ENCODE measurements at places on chromosomes 7 and 10.

DNA sequence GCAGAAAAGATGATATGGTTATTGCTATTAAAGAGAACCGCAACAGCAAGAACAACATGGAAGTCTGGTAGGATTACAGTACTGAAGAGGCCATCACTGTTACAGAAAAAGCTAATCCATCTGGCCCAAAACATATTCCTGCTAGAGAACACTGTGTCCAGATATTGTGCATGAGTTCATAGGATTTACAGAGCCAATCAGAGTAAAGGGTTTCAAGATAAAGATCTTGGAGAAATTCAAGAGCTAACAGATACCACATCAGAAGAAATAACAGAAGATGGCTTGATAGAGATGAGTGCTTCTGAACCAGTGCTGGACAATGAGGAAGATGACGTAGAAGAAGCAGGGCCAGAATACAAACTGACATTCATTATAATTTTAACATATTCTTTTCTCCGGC, 58.7 kb downstream of the MINDY3 start:
- DNase-seq, result no peak

GRCh38 chr7:151023232-151023631, 1.1 kb downstream of the ATG9B start:
- no peak for DNase-seq

DNA sequence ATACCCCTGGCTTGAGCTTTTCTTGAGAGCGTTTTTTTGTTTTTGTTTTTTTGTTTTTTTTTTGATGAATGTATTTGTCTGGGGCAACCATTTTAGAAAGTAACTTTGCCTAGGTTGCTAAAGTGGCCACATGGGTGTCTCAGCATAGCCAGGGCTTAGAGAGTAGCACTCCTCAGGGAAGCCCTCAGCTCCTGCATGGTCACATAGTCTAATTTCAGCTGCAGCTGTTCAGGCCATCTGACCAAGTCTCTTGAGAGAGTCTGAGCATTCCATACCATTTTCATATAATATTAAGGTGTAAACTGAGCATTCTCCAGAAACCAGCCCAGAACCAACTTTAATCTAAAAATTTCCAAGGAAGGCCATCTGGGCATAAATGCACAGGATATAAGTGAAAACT, 186.4 kb downstream of the NPSR1 start:
- DNase-seq, result no peak

DNA sequence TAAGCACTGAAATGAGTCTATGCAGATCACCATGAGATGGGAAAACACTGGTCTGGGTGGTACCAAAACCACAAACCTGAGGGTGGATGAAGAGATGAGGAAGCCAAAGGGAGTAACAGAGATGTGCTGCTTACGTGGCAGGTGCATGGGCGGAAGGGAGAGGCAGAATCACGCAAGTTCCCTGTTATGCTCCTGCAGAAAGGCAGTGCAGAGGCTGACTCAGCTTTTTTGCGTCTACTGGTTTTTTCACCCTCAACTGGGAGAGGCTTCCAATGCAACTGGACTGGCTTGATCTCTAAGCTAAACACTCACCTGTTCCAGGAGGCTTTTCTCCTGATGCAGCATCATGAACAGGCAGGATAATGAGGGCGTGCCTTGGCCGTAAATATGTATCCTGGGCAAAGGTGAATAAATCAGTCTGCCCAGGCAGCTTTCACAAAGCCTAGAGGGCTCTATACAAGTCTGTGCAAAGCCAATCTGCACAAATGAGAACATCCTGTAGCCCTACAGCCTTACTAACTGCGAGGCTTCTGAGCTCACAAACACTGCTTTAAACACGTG, 95.4 kb upstream of the AFAP1L2 start:
- DNase-seq, result no peak

DNA sequence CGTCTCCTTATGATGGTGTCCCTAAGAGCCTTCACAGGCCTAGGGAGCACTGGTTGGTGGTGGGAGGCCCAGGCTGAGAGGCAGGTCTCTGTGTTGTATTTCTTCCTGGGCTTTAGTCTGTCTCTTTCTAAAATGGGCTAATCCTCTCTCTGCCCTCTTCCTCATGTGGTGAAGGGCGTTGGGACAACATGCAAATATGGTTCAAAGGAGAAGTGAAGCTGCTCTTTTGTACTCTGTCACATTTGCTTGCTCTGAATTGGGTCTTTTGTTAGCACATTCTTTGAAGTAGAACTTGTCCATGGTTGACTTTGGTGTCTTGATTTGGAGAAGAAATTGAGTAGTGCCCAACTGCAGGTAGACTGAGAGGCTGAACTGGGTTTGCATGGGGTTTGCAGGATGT, 814 bp downstream of the HK1 start:
- no peak for DNase-seq

- DNase-seq, result no peak
These were observed 55.9 kb downstream of the PDIA4 start for GRCh38 chr7:148972375-148972774.

- DNase-seq, result peak; percentile 85
These were observed 69.0 kb downstream of the ADD3 start for GRCh38 chr10:110076559-110077318.

DNA sequence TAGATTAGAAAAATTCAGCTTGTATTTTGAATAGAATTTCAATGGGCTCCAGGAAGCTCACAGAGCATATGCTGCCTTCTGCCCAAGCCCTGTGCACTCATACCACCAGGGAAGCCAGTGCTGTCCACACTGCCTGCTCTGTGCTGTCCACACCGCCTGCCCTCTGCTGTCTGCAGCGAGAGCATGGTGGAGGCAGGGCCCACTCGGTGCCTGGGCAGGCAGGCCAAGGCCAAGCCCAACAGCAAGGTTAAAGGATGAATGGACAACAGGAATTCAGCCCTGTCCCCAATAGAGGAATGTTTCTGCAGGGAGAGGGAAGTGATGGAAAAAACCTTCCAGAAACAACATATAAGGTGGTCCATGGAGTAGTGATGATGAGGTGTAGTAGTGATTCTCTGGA, 146.8 kb downstream of the GFRA1 start:
- DNase-seq, result no peak

DNA sequence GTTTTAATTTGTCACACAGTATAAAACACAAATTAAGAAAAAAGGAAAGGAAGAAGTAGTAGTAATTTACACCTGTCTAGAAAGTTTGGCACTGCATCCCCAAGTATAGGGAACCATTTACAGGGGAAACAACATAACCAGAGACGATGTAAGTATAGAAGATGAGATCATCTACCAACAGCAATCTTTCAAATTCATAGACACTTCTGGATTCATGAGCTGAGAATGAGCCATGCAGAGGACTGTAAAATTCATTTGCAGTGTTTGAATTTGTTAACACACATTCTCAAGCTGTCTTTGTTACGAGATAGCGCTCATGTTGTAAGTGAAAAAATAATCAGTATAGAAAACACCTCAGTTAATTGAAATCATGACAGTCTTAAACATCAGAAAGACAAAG, 337.0 kb upstream of the MEOX2 start:
- DNase-seq, result no peak

GRCh38 chr10:43693602-43694001, 44.9 kb upstream of the ZNF32 start:
- peak; percentile 72 for DNase-seq

GRCh38 chr7:120302190-120302589, 29.2 kb downstream of the KCND2 start:
- DNase-seq, result no peak

DNA sequence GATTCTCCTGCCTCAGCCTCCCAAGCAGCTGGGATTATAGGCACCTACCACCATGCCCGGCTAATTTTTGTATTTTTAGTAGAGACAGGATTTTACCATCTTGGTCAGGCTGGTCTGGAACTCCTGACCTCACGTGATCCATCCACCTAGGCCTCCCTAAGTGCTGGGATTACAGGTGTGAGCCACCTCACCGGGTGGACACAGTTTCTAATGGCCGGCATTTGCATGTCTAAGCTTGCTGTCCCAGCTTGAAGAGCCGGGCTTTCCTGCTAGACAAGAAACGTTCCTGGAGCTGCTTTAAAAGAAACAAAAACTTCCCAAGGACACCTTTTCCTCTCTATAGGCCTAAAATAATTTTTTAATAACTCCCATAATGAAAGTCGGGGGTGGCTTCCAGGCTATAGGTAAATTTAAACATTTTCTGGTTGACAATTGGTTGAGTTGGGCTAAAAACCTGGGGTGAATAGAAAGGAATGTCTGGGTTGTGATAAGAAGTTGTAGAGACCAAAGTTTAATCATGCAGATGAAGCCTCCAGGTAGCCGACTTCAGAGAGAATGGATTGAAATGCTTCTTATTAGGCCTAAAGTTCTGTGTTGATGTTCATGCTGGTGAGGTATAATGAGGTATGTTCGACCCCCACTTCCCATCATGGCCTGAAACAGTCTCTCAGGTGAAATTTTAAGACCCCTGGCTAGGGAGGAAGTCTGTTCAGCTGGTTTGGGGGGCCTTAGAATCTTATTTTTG, 8.8 kb downstream of the ACADSB start:
- DNase-seq, result no peak

DNA sequence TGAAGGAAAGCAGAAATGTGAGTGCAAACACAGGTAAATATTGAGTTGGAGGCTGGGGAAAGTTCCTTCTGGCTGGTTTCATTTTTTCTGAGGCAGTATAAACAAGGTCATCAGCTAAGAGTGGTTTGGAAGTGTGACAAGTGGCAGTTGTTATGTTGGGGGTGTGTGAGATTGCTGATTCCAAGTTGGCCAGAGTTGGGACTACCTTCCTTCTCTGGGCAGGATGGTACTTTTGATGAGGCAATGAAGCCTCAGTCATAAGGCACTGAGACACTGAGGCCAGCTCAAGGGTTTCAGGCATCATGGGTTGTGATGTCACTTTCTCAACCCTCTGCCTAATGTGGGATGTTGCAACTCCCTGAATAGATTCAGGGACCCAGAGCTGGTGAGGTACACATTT, 8.2 kb upstream of the PTTG1IP2 start:
- DNase-seq, result no peak

DNA sequence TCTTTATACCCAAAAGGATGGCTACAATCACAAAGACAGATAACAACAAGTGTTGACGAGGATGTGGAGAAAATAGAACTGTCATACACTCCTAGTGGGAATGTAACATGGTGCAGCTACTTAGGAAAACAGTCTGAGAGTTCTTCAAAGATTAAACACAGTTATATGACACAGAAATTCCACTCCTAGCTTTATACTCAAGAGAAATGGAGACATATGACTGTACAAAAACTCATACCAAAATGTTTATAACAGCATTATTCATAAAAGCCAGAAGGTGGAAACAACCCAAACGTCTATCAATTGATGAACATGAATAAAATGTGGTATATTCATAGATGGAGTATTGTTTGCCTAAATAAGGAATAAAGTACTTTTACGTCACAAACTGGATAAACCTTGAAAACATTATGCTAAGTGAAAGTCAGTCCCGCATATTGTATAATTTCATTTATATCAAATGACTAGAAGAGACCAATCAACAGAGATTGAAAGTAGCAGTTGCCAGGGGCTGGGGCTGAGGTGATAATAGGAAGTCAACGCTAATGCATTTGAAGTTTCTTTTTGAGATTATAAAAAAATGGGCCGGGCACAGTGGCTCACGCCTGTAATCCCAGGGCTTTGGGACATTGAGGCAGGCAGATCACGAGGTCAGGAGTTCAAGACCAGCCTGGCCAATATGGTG, 61.6 kb upstream of the SRPK2 start:
- DNase-seq, result no peak

DNA sequence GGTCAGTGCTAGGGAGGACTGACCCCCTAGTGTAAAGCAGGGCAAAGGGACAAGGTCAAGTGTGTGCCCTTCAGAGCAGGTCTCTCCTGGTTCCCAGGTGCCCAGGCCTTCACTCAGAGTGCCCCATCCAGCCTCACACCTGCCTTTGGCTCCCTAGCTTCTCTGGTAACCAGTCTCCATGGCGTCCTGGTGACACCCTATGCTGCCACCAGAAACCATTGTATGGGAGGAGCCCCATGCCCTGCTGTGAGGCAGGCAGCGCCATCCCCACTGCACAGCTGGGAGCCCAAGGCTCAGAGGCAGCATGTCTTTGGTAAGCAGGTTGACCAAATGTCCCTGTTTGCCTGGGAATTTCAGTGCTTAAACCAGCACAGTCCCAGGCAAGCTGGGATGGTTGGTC, 33.1 kb upstream of the HMX3 start:
- DNase-seq, result no peak

DNA sequence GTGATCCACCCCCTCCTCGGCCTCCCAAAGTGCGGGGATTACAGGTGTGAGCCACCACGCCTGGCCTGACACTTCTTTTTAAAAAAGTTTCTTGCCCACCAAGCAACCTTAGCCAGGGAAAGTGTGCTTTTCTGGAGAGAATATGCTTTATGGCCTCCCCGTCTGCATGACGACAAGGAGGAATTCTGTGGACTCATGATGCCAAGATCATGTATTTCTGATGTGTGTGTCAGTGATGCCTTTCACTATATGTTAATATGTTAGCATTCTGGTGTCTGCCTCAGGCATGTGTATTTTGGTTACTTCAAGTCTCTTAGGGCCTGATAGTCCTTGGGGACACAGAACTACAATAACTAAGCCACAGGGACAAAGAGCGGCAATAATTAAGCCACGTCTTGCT, 2.1 kb downstream of the PDSS1 start:
- DNase-seq, result no peak

GRCh38 chr10:22325272-22326144, 4.6 kb downstream of the BMI1 start:
- DNase-seq, result peak; percentile 67

- peak; percentile 24 for DNase-seq
These were observed 1006.3 kb downstream of the SORCS1 start for GRCh38 chr10:106158241-106158640.

GRCh38 chr7:154832557-154833138, 170.3 kb downstream of the PAXIP1 start:
- no peak for DNase-seq

- DNase-seq, result no peak
These were observed 5.0 kb downstream of the TNS3 start for GRCh38 chr7:47576866-47577306.

- no peak for DNase-seq
These were observed 246.6 kb downstream of the ADRA2A start for GRCh38 chr10:111323389-111323966.

DNA sequence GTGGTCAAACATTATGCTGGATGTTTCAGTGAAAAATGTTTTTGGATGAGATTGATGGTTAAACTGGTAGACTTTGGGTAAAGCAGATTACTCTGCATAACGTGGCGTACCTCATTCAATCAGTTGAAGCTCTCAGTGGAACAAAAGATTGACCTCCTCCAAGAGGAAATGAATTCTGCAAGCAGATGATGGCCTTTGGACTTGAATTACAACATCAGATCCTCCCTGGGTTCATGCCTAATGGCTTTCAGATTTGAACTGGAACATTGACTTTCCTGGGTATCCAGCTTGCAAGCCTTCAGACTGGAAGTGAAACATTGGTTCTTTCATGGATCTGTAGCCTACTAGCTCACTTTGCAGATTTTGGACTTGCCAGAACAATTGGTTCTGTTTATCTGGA, 169.3 kb upstream of the MALRD1 start:
- DNase-seq, result no peak

Data from fibroblast of skin of right biceps (primary cell).